G401 (cell line): ENCODE measurements at places on chromosomes 3 and 15. TPM values are rescaled to one million over a fixed set of nuclear protein-coding genes. Genes with fewer than 3 reads are reported as not detected.

LSG1 gene
- total RNA-seq = 38.4 and 39.1 TPM in 2 replicates

B4GALT4 gene
- 8.7 and 17.8 TPM in 2 replicates for total RNA-seq

ZNF106 gene
- 100 and 134 TPM in 2 replicates for total RNA-seq

CFAP100 gene
- not detected in 2 replicates for total RNA-seq

DNA sequence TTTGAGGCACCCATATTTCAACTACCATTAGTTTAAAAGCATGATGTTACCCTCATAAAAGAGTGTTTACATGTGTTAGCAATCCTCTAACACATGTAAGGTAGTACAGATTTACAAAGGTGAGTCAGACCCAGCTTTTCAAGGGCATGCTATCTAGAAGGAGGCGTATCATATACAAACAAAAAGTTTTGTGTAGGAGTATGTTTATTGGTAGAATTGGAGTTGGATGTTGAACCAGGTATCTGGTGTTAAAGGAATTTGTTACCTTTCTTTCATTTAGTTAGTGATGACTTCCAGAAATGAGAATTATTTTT is 2.4 kb downstream of the HACD3 start:
- no peak for DNase-seq

- no peak for DNase-seq
Measured at GRCh38 chr3:126721246-126721645, 17.2 kb downstream of the CHCHD6 start.
